ENCODE measurements at places on chromosomes 7 and 10.

- DNase-seq, result no peak
Measured at GRCh38 chr10:131936294-131936693, 35.5 kb downstream of the PPP2R2D start.

- no peak for DNase-seq
Measured at GRCh38 chr10:91779011-91779605, 19.1 kb upstream of the TNKS2 start.

GRCh38 chr10:123669886-123670285 lies 3.7 kb downstream of the GPR26 start:
- no peak for DNase-seq

- DNase-seq, result no peak
Measured at GRCh38 chr7:151889406-151890354, 12.8 kb upstream of the PRKAG2 start.

DNA sequence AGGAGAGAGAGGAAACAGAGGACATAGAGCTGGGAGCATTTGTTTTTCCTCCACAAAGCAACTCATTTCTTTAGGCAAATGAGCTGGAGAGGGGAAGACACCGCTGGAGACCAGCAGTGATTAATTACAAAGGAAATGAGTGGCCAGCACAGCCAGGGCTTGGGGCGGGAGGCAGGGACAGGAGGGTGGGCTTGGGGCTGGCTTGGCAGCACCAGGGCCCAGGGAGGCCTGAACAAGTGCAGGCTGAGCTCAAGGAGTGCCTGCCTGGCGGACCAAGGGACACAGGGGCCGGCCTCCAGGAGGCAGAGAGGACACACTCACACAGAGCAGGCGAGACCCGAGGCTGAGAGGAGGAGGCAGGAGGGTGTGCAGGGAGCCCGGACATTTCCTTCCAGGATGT lies 149.0 kb upstream of the UNC5B start:
- no peak for DNase-seq

DNA sequence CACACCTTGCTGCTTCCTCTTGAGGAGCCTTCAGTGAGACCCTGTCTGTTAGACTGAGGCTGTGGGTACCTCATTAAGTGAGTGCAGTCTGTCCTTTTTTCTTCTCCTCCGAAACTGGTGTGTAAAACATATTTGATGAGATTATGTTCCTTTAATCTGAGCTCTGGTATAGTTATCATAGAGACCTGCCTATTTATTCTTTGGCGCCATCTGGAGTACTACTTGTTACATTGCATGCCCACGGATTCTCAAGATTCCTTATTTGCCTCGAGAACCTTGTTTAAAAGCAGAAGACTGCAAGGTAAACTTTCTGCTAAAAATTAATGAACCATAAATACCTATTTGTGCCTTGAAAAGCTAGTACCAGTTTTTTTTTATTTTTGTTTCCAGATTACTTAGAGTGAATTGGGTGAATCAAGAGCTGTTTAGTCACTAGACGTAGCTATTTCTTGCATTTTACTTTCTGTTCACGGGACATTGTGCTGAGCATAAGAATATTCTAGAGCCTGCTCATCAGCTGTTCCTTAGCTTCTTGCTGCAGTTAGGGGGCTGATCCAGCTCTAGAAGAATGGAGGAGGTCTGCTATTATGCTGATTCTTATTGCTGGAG lies 16.9 kb upstream of the STMP1 start:
- peak; percentile 57 for DNase-seq
